ENCODE measurements at places on chromosomes 6 and 20.

- DNase-seq = no peak
These were observed 26.4 kb downstream of the PSMG4 start for GRCh38 chr6:3285049-3285639.

DNA sequence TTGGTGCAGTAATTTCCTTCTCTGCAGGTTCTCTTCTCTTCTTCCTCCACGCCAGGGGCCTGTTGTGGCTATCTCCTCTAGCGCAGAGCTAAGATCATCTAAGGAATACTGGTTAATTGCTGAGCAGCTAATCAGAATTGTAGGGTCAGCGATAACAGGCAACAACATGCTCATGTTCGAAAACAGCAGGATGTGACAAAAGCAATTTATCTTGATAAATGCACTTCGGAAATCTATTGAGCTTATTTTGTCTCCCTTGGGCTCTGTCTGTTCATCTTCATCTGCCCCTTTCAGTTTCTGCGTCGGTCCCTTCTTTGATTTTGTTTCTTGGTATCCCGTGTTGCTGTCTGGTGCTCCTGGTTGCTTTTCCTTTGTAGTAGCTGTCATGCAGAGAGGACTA is 67.3 kb upstream of the MAP3K7 start:
- DNase-seq = no peak

- DNase-seq = no peak
These were observed 859 bp upstream of the SMIM29 start for GRCh38 chr6:34249469-34250261.

DNA sequence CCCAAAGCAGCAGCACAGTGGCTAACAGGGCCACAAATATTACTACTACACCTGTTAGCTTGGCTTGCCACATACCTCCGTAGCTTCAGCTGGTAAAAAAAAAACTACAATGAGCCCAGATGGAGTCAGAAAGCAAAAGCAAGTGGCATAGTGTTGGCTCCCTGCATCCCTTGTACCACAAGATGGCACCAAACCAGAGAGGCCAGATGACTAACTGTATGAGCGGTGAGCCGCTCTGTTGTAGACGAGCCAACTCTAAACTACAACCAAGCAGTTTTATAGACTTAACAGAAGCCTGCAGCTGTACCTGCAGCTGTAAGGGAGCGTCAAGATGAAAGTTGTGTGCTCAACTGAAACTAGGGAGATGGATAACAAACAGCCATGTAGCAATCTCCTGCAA is 84.5 kb upstream of the MCHR2 start:
- no peak for DNase-seq

DNA sequence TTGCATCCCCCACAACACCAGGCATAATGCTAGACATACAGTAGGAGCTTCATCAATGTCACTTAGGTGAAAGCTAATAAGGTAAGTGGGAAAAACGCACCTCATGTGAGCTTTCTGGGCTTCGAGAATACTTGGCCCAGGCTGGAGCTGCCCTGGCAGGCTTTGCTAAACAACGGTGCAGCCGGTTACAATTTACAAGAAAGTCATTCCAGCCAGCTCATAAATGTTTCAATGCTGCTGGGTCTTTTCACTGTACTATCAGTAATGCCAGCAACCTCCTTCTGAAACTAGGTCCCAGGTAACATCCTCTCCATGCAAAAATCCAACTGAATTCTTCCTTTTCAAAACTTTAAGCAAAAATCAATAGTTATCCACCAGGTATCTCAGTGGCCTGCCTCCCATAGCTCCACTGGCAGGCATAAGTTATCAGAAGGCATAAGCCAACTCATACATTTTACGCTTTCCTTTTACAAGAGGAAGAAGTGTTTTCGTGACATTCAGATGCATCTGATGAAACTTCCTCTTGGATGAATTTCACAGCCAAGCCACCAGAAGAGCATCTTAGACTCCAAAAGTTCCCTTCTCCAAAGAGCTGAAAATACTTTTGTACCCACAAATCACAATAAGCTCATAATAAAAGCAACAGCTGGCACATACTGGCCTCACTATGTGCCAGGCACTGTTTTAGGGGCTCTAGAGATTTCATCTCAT is 56.3 kb downstream of the RTN4IP1 start:
- no peak for DNase-seq

- no peak for DNase-seq
These were observed 1.1 kb downstream of the TBC1D32 start for GRCh38 chr6:121333196-121333595.

- DNase-seq = no peak
These were observed 153.1 kb upstream of the INSM1 start for GRCh38 chr20:20214757-20215275.
